ENCODE measurements at places on chromosomes 2 and 18. TPM values are rescaled to one million over a fixed set of nuclear protein-coding genes. Genes with fewer than 3 reads are reported as not detected.

Gene ACTG2
- total RNA-seq: 8.3 TPM

DNA sequence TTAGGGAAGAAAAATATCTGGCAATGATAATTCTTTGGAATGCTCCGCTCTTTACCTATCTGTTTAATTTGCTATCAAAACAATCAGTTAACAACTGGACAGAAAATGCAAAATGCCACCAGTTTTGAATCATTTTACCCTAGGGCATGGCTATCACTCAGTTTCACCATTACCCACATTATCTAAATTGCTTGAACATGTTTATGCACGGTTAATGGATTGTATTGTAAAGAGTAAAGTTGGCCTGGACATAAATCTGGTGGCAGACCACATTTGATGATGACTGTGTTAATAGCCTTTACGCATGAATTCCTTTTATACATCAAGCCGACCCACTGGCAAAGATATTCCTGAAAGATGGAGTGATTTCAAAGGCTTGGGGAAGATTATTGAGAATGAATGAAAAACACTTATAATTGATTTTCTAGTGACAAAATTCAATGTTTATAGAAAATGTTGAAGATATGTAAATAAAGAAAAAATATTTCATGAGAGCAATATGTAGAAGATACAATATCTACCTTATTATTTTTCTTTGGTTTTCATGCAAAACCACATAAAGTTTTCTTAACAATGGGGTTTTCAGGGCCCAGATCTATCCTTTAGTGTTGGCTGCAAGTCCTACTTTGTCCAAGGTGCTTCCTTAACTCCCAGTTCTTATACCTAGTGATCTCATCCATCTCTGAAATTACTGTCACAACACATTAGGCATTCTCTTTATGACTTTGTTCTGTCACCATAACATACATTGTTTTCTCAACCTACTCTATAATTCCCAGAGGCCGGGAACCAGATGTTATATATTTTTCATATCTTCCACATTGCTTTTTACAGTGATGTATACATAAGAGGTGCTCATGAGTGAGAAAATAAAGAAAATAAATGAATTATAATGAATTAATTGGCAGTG is 265.1 kb downstream of the RIT2 start:
- no peak for DNase-seq

Gene UGT1A3
- not detected for total RNA-seq

Gene SPATA3
- not detected for total RNA-seq

Gene CHRNG
- not detected for total RNA-seq

DNA sequence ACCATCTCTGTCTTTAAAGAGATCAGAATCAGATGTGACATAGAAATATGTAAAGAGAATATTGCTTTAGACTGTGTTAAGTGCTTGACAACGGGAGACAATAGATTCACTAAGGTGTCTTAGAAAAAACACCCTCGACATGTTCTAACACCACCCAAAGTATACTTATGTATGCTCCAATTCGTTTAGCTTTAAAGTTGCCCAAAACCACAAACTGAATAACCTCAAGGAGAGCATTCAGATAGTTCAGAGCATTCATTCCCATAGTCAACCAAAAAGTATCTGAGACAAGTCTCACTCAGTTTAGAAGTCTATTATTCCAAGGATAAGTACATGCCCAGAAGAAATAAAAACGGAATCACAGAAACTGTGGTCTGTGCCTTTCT is 96.4 kb downstream of the KYNU start:
- no peak for DNase-seq

Gene LAPTM4A
- 264 TPM for total RNA-seq

DNA sequence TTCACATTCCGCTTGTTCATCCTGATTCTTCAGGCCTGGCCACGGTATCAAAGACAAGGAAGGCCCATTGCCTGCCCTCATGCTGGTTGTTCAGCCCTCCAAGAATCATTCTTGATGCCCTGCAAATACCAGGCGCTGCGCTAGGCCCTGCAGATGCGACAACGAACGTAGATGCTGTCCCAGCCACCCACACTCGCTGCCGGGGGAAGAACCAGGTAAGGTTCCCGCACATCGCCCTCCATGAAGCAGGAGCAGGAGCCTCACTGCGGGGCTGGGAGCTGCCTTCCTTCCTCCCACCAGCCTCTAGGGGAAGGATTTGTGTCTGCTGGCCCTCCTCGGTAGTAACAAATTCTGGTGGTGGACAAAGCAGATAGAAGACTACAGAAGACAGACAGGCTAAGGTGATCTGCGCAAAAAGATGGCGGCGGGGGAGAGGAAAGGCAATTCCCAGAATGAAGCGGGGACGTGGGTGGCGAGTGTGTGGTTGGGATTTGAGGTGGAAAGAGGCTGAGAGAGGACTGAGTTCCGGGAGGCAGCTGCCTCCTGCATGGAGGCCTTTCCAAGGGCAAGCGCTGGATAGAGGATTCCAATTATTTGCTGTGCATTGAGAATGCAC is 19.8 kb upstream of the GPR55 start:
- DNase-seq: no peak

Gene RAX
- not detected for total RNA-seq

DNA sequence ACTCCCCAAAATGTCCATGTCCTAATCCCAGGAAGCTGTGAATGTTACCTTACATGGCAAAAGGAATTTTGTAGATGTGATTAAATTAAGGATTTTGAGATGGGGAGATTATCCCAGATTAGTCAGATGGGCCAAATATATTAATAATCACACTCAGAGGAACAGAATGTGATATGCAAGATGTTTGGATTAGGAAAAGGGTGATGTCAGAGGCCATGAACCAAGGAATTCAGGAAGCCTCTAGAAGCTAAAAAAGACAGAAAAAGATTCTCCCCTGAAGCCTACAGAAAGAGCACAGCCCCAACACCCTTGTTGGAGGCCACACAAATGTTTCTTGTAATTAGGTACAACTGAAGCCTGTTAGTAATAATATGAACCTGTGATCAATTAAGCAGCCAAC is 13.1 kb downstream of the TMEM131 start:
- no peak for DNase-seq

- DNase-seq: no peak
Measured at GRCh38 chr2:143246815-143247744, 117.9 kb downstream of the ARHGAP15 start.

- no peak for DNase-seq
Measured at GRCh38 chr2:3793249-3793648, 89.9 kb downstream of the DCDC2C start.
